GDM1 (cell line): ENCODE measurements at places on chromosomes 7 and 10.

DNA sequence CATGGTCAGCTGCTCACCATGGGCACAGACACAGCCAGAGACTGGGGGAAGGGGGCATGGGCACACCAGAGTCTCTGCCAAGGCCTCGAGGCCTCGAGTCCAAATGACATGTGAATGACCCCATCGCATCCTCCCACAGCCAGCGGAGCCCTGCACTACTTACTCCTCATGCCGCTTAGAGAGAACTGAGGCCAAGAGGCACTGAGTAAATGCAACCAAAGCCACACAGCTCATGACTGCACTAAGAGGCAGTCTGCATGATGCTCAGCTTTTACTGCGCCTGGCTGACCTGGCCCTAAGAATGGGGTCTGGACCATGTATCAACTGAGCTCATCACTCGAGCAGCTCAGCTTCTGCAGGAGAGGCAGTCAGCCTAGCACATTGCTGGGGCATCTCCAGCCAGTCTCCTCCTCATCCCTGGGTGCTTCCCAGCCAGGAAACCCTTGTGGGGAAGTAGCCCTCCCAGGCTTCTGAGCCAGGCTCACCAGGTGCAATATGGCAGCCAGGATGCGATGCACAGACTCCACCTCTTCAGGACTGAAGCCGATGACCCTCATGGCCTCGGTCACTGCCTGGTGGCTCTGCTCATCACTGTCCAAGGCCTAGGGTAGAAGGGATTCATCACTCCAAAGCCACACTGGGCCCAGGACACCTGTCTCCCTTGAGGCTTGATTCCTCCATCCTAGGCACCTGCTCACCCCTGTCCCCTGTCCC, 7.5 kb downstream of the MYO1G start:
- no peak for DNase-seq

- DNase-seq: no peak
Observed at GRCh38 chr7:71472962-71473361, 341.0 kb downstream of the GALNT17 start.

DNA sequence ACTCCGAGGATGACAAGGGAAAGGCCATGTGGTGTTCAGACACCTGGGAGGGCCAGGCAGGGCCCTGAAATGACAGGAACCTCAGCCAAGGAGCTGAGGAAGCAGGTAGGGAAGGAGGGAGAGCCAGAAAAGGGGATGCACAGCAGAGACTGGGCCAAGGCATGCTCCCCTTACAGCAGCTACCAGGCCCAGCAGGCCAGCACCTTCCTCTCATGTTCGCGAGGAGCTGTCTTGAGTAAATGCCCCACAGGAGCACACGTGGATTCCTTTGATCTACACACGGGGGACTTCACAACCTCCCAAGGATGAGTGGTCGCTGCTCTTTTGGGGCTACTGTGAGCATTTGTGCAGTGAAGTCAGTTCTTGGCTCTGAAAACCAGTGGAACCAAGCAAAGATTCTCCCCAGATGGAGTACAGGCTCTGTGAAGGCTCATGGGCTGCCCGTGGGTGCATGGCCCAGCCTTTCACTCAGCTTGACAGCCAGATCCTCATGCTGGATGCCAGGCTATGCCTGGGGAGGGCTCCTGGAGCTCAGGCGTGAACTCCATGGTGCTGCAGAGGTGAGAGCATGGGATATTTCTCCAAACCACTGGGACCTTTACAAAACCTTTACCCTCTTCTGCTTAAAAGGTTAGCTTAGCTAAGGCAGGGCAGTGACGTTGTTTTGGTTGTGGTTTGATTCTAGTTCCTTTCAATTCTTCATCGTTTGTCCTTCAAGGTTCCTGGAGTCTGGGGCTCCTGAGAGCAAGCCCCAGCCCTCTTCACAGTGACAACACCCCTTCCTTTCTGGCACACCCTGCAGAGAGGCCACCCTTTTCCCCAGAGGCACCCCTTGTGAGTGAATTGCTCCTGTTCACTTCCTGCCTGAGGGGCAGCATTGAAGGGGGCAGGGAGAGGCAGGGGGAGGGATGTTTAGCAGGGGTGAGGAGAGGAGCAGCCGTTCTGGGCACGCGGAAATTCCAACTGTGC, 74.2 kb upstream of the ZPBP start:
- DNase-seq: peak; percentile 39

- no peak for DNase-seq
Observed at GRCh38 chr7:130345136-130345535, 520 bp downstream of the CPA5 start.

DNA sequence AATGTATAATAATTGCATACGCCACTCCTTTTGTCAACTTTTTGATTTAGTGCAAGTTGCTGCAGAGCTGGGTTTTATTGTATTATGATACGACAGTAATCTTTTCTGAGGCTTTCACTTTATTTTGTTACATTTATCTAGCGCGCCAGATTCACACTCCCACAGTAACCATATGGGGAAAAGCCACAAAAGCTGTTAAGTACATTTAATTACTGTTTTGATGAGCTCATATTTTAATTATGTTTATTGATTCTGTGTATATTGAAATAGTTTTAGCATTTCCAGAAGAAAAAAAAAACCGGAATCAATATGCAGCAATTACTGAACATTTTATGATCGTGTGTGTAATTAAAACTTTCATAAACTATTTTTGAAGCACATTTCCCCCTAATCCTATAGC, 118.5 kb downstream of the RAB11FIP2 start:
- DNase-seq: no peak

DNA sequence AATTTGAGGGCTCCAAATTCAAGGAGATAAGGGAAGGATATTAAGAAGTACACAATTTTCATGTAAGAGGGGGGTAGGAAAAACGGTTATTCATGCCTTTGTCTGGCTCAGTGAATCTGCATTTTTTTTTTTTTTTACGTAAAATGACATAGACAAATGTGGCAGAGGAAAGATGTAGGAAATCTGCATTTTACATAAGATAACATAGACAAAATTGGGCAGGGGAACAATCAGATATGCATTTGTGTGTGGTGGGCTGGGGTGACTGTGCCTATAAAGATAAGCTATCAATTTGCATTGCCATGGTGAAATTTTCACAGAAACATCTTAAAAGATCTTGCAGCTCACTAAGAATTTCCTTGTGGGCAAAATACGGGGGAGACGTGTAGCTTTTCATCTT, 92.7 kb upstream of the GPR141 start:
- no peak for DNase-seq

- DNase-seq: no peak
Observed at GRCh38 chr7:116311816-116312471, 101.6 kb downstream of the TES start.
